ENCODE measurements at places on chromosomes 4 and X.

GRCh38 chr4:5874811-5875449, 18.0 kb downstream of the CRMP1 start:
- DNase-seq = no peak
- no peaks in the 10 kb centered on the region for H3K4me1 ChIP-seq
- H3K27ac ChIP-seq = no peak overlapping the region
- no peaks in the 10 kb centered on the region for H3K36me3 ChIP-seq
- H3K4me3 ChIP-seq = no peak overlapping the region

- H3K4me3 ChIP-seq = no peak overlapping the region
- no peaks in the 10 kb centered on the region for H3K27me3 ChIP-seq
- H3K36me3 ChIP-seq = no peaks in the 10 kb centered on the region
- no peak overlapping the region for H3K27ac ChIP-seq
- DNase-seq = no peak
Observed at GRCh38 chr4:152245680-152246079, 290.2 kb downstream of the FBXW7 start.

DNA sequence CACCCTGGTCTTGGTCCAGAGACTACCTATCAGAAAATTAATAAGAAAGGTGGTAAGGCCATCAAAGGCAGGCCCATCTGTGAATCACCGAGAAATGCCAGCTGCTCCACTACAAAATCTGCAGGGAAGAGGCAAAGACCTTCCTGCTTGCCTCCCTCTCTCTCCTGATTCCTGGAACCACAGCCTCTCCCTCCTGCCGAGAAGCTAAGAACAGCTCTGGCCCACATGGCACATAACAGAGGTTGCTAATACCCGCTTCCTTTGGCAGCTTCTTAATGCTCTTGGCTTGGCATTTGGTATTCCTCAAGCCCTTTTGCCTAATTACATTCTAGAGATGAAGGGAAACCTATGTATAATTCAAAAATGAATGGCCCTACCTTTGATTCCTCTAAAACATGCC, 32.9 kb downstream of the RAI2 start:
- no peaks in the 10 kb centered on the region for H3K27me3 ChIP-seq
- H3K4me1 ChIP-seq = peaks cover 23% of the 10 kb centered on the region
- H3K4me3 ChIP-seq = no peak overlapping the region
- no peaks in the 10 kb centered on the region for H3K36me3 ChIP-seq

- H3K27ac ChIP-seq = no peak overlapping the region
- no peaks in the 10 kb centered on the region for H3K4me1 ChIP-seq
- no peak overlapping the region for H3K4me3 ChIP-seq
- no peak for DNase-seq
- H3K36me3 ChIP-seq = no peaks in the 10 kb centered on the region
Observed at GRCh38 chr4:28248269-28248668, 1387.6 kb downstream of the STIM2 start.

DNA sequence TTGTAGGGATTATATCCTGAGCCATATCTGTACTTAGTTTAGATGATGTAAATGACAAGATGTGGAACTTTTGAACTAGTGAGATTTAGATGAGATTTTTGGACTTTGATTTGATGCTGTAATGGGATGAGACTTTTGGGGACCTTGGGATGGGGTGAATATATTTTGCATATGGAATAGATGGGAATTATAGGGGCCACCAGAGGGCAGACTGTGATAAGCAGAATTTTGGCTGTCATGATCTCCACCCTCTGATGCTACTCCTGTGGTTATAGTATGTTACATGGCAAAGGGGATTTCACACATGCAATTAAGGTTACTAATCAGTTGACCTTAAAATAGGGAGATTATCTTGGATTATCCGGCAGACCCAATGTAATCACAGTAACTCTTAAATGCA, 214.0 kb upstream of the NHS start:
- DNase-seq = no peak
- no peaks in the 10 kb centered on the region for H3K4me1 ChIP-seq
- no peaks in the 10 kb centered on the region for H3K27me3 ChIP-seq
- H3K4me3 ChIP-seq = no peak overlapping the region

- H3K4me3 ChIP-seq = no peak overlapping the region
- H3K4me1 ChIP-seq = no peaks in the 10 kb centered on the region
- no peak for DNase-seq
Observed at GRCh38 chrX:124555036-124555595, 208.8 kb downstream of the SH2D1A start.

DNA sequence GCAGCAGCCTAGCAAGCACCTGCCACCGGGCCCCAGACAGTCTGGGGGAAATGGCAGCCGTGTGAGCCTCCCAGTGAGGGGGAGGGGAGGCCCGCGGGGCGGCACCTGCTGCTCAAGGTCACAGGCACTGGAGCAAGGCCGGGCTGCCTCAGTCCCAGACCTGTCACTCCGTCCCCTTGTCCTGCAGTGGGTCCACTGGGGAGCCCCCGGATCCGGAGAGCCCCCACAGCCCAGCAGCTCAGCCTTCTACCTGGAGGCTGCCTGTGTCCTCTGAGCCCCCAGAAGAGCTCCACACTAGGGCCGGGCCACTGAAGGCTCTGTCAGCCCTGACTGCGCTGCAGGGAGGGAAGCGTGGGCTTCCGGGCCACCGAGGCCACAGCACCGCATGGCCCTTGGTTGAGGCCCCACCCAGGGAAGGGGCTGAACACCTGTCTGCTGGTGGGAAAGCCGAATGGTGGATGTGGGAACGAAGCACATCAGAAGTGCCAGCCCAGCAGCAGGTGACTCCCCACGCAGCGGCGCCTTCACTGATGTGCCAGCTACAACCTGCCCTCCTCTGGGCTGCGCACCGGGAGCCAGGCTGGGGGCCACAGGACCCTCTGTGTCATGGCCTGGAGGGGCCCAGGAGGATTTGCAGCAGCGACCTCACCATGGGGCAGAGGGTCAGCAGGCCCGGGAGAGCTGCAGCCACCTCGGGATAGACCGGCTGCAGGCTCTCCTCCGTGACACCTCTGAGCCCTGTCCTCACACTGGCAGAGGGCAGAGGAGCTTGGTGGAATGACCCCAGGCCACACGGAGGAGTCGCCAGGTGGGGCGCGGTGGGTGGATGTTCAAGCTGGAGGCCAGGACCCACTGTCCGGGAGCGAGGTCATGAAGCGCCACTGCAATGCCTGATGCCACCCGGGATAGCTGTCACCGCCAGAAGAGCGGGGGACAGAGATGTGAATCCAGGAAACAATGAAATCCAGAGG, 35.0 kb upstream of the MXD4 start:
- H3K27ac ChIP-seq = no peak overlapping the region
- no peaks in the 10 kb centered on the region for H3K36me3 ChIP-seq
- no peak overlapping the region for H3K4me3 ChIP-seq
- H3K27me3 ChIP-seq = no peaks in the 10 kb centered on the region
- DNase-seq = peak; percentile 55

DNA sequence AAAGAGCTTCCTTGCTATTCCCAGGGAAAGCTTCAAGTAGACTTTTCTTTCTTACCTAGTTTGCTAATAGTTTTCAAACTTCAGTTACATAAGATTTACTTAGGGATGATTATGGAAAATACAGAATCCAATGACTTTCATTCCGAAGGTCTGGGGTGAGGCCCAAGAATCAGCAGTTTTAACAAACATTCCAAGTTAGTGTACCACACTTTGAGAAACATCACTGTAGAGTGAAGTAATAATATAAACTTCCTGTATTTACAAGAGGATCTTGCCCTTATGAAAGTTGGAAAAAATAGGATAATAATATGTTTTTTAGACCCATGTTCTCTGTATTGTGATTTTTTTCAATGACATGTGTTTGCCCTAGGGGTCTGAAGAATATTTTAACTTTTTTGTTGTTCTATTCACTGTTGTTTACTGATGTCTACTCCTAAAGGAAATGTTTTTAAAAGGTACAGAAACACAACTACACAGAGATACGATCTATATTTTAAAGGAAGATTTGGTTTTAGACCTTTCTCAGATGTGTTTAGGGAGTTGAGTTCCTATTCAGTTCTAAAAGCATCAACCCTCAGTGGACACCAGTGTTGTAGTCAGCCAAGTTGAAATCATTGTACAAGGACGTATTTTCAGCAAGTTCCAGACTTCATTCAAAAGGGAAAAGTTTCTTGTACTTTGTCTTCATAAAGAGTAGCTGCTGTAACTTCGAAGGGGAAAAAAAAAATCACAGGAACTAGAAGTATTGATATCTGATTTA, 295.8 kb upstream of the SLC7A11 start:
- no peak overlapping the region for H3K4me3 ChIP-seq
- H3K27ac ChIP-seq = no peak overlapping the region

DNA sequence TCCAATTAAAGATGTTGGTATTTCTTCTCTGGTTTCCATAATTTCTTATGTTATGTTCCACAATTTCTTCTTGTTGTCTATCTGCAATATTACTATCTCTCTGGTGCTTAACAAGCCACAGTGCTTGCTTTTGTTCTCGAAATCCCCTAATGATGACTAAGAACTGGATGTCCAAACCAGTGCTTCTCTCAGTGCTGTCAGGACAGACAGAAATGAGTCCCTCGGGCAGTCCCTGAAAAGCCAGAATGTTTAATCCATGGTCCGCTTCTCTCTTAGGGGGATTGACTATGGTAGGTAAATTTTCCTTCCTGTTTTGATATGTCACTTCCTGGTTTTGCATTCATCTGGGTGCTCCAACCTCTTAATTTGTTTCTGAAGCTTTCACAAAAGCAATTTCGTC, 321.6 kb upstream of the PCDH10 start:
- H3K4me1 ChIP-seq = no peaks in the 10 kb centered on the region
- no peaks in the 10 kb centered on the region for H3K27me3 ChIP-seq
- H3K36me3 ChIP-seq = no peaks in the 10 kb centered on the region
- no peak overlapping the region for H3K27ac ChIP-seq
- no peak overlapping the region for H3K4me3 ChIP-seq

Measured in tibial artery (tissue), 4 donors.